ENCODE measurements at places on chromosomes 2 and 18. TPM values are rescaled to one million over a fixed set of nuclear protein-coding genes. Genes with fewer than 3 reads are reported as not detected.

The DLX1 gene
- polyA plus RNA-seq, result not detected

The TMEM17 gene
- polyA plus RNA-seq, result not detected

GRCh38 chr18:68376926-68377325 lies 338.0 kb downstream of the TMX3 start:
- DNase-seq, result no peak

- peak; percentile 11 for DNase-seq
Observed at GRCh38 chr2:167212014-167212648, 323.9 kb downstream of the XIRP2 start.

DNA sequence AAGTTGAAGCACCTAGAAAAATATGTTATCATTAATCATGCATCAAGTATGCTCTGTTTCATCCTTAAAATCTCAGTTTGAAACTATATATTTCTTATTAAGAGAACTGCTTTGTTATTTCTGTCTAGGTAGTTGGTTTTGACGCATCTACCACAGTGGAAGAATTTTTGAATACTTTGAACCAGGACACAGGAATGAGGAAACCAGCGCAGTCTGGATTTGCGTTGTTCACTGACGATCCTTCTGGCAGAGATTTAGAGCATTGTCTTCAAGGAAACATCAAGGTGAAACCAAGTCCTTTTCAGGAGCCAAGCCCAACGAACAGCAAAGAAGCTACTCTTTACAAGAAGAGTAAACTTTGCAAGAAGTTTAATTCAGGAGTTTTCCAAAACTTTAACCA lies 30.1 kb upstream of the DYNC2LI1 start:
- DNase-seq, result no peak

GRCh38 chr2:232854082-232854481 lies 16.0 kb upstream of the SNORC start:
- no peak for DNase-seq

DNA sequence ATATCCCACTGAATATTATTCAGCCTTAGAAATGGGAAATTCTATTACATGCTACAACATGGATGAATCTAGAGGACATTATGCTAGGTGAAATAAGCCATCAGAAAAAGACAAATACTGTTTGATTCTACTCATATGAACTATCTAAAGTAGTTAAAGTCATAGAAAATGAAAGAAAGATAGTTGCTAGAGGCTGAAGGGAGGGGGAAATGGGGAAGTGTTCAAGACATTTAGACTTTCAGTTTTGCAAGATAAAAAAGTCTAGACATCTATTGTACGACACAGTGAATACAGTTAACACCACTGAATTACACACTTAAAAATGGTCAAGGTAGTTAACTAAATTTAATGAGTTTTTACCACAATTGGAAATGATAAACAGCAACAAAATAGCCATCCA lies 835.9 kb upstream of the CHAC2 start:
- DNase-seq, result no peak

The SOCS6 gene
- 0.53 TPM for polyA plus RNA-seq

- DNase-seq, result no peak
Observed at GRCh38 chr2:30626397-30626796, 179.4 kb downstream of the LCLAT1 start.

GRCh38 chr2:207734636-207735512 lies 23.4 kb downstream of the CCNYL1 start:
- no peak for DNase-seq

The TCF23 gene
- polyA plus RNA-seq, result not detected

The SLC16A14 gene
- polyA plus RNA-seq, result 0.26 TPM

DNA sequence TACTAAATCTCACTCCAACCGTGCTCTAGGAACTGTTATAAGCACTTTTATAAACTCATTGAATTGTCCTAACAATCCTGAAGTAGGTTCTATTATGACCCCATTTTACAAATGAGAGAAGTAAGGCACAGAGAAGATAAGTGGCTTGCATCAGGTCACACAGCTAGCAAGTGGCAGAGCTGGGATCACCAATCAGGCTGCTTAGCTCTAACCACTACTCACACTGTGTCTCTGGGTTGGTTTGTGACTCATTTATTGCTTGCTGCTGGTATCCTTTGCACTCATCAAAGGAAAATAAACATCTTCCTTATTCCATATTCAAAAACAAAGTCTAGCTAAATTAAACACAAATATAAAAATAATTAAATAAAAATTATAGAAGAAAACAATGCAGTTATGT lies 42.5 kb upstream of the IL1R2 start:
- DNase-seq, result no peak

The SLC19A3 gene
- polyA plus RNA-seq, result not detected

DNA sequence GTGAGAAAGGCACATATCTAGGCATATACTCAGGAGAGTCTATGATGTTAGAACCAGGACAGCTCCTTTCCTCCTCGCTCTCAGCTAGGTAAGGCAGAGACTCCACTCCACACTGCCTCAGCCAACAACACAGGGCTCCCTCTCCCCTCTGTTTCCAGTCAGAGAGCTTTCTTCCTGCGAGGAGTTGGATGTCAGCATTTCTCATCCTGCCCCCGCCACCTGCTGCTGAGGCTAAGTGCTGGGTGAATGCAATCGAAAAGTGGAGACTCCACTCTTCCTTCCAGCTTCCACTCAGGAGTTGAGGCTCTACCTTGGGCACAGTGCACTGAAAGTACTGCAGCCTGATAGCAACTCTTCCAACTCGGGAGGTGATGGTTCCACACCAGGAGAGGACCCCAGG lies 177.2 kb upstream of the RAB6C start:
- no peak for DNase-seq

DNA sequence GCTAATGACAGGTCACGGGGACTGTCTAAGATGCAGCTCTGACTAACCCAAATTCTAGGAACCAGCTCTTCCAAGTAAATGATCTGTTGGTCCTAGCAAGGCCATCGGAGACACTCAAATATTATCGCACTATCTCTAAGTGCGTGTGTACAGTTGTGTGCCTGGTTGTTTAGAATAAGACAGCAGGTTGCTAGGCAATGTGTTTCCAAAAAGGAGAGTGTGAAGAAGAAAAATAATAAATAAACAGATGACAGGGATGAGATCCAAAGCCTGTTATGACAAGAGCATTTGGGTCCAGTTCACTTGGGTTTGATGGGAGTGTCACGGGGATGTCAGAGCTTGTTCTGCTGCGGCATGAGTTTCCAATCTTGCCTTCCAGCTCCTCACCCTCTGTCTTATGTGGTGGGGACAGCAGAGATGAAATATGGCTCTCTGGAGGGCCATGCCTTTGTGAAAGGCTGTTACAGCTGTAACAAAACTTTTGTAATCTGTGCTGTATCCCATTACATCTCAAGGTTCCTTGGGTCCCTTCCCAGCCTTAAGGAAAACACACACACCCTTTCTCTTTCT lies 127.5 kb upstream of the TNP1 start:
- no peak for DNase-seq

DNA sequence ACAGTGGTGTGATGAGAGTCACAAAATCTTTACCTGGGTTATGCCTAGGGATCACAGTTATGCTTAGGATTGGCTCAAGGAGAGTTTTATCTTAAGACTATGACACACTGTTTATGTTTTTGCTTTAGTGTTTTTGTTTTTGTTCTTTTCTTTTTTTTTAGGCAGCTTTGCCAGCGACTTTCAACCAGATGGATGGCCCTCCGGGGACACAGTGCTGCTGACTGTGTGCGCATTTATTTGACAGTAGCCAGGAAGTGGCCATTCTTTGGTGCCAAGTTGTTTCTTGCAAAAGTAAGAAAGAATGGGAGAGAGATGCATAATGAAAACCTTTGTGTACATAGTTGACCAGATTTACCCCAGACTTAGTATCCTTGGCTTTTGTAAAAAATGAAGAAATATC lies 15.1 kb upstream of the DYNC2LI1 start:
- DNase-seq, result no peak

The GKN2 gene
- not detected for polyA plus RNA-seq

DNA sequence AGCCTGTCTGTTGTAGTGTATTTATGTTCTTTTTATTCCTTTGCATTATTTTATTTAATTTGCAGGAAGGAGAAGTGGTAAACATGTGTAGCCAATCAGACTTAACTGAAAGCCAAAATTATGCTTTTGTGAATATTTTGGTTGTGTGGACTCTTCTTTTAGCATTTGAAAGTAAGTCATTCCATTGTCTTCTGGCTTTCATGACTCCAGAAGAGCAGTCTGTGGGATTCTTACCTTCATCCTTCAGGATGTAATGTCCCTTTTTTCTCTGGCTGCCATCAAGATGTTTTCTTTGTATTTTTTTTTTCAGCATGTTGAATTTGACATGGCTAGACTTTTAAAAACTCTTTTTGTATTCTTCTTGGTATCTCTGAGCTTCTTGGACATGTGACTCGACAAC lies 895.2 kb upstream of the ZEB2 start:
- no peak for DNase-seq

DNA sequence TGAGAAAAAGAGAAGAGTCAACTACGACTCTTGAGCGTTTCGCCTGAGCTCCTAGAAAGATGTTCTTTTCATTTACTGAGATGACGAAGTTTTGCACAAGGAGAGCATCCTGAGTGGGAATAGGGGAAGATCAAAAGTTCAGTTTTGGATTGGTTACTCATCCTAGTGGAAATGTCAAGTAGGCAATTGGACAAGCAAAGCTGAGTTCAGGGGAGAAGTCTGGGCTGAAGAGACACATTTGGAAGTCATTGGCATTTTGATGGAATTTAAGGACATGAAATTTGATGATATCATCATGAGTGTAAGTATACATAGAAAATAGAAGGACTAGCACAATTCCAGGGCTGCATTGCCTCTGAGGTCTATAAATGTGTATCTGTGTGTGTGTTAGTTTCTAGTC lies 416.6 kb downstream of the RAD51AP2 start:
- DNase-seq, result no peak

DNA sequence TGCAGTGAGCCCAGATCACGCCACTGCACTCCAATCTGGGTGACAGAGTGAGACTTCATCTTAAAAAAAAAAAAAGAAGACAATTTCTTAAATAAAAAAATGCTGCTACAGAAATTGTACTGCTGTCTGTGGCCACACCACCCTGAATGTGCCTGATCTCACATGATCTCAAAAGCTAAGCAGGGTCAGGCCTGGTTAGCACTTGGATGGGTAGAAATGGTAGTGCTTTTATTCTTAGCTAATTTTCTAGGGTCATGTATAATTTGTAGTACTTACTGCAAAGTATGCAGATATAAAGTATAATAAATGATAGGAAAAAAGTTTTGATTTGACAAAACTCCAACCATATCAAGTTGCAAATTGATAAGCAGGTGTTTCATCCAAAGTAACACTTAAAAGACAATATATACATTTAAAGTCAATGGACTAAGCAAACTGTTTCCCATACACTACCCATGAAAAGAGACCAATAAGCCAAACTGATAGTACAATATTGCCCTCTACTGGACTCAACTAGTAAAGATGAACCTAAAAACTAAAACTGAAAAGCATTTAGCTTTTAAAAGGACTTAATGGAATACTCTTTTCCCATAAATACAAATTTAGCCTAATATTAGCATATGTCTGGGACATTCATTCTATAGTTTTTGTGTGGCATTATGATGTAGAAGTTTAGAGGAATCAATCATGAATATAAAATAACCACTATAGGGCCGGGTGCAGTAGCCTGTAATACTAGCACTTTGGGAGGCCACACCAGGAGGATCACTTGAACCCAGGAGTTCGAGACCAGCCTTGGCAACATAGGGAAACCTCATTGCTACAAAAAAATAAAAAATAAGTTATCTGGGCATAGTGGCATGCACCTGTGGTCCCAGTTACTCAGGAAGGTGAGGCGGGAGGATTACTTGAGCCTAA lies 18.6 kb upstream of the PEX13 start:
- DNase-seq, result peak; percentile 79

DNA sequence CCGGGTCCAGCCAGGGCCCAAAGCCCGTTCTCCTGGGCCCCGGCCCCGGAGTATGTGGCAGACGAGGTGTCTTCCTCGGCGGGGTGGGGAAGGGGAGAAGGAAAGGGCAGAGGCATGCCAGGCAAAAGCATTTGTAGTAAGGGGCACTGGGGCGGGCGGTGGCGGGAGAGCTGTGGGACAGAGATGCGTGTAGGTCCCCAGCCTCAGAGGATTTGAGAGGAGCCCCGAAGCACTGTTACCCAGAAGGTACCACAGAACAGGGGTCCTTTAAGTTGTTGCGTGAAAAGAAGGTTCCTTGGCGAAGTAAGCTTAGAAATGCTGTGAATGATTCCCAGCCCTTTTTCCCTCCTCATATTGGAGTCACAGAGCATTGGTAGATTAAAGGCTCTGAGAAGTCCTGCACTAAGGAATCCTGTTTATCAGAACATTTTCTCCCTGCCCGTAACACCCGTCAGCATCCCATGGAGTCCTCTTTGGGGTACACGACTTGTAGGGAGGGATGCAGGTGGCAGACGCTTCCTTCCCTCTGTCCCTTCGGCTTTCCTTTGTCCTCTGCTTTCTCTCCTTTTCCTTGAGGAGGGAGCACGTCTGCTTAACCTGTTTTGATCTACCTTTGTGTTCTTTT lies 12.5 kb downstream of the GAREM2 start:
- DNase-seq, result no peak

The ASTL gene
- 1.1 TPM for polyA plus RNA-seq

The LGALSL gene
- polyA plus RNA-seq, result 0.40 TPM

DNA sequence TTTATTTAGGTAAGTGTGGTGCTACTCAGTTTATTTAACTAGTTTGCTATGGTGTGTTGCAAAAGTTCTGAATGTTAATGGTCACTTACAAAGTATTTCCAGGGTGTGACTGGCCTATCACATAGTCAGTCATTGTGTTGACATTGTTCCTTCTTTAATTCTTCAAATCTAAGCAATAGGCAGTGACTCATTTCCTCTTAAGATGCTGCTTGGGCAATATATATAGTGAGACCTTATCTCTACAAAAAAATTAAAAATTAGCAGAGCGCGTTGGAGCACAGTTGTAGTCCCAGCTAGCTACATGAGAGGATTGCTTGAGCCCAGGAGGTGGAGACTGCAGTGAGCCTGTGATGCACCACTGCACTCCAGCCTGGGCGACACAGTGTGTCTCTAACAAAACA lies 5.8 kb upstream of the CCDC88A start:
- DNase-seq, result no peak

- no peak for DNase-seq
Observed at GRCh38 chr18:35688757-35689156, 107.2 kb downstream of the GALNT1 start.

GRCh38 chr2:160425434-160426151 lies 68.0 kb downstream of the RBMS1 start:
- DNase-seq, result no peak

DNA sequence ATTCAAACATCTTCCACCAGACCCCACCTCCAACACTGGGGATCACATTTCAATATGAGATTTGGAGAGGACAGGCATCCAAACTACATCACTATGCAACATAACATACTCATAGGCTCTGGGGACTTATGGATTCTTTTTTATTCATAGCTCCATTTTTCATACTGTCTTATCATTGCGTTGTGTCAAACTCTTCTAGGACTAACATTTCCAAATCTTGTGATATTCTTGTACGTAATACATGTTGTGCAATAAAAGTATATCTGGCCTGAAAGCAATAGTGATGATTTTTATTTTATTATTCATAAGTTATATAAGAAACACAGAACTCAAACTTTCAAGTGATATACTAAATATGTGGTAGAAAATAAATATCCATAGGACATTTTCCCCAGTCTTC lies 60.6 kb upstream of the ACTR3 start:
- no peak for DNase-seq

- no peak for DNase-seq
Observed at GRCh38 chr2:39607538-39608262, 58.0 kb upstream of the TMEM178A start.

- no peak for DNase-seq
Observed at GRCh38 chr2:44799105-44799504, 142.4 kb upstream of the SIX3 start.
